ENCODE measurements at places on chromosomes 12 and 14.

DNA sequence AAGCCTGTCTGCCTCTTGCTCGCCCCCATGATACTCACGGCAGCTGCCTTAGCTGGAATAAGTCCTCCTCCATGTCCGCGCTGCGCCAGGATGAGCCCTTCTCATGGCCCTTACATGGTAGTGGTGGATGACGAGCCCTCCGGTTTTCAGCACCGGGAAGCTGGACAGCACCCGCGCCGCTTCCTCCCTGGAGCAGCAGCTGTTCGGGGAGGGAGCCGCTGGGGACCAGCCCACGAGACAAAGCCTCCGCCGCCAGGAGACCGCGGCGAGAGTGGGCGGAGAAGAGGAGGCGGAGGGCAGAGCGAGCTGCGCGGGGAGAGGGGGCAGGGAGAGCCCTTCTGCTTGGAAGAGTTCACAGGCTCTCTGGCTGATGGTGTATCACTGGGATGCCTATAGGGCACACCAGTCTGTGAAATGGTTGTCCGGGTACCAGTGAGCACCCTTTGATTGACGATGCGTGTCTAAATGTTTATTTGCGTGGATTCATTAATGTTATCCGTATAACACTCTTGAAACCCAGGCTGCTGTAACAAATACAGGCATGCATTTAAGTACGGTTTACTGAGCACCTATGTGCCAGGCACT is at the start of gene SVOP:
Gene SVOP (minus strand): TSS at position 273 of the 585 bp plus-strand sequence. CDS start 200 bp downstream, at position 73.
- no peak for DNase-seq

- no peak for DNase-seq
Observed at GRCh38 chr14:56210571-56210970, 92.4 kb downstream of the PELI2 start.

DNA sequence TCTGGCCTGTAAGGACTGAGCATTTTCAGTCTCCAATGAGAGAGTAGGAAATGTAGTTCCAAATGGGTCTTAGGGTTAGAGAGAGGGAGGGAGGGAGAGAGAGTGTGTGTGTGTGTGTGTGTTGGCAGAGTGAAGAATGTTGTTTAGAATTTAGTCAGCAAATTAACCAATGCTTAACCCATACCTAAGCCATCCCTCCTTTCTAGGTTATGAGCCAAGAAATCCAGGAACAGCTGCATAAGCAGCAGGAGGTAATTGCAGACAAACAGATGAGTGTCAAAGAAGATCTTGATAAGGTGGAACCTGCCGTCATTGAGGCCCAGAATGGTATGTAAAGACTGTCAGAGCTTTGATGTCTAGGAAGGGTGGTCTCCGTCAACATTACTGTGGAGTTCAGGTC is 56.9 kb downstream of the HSP90AA1 start:
- no peak for DNase-seq

DNA sequence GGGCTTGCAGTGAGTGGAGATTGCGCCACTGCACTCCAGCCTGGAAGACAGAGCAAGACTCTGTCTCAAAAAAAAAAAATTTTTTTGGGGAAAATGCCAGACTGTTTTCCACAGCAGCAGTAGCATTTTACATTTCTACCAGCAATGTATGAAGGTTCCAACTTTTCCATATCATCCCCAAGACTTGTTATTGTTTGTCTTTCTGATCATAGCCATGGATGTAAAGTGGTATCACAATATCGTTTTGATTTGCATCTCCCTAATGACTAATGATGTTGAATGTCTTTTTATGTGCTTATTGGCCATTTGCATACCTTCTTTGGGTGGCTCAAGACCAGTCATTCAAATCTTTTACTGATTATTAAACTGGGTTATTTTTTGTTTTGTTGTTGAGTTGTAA is 63.7 kb downstream of the NTN4 start:
- DNase-seq = no peak

All from CD8-positive, alpha-beta T cell (primary cell).